ENCODE measurements at places on chromosomes 16 and 17.

DNA sequence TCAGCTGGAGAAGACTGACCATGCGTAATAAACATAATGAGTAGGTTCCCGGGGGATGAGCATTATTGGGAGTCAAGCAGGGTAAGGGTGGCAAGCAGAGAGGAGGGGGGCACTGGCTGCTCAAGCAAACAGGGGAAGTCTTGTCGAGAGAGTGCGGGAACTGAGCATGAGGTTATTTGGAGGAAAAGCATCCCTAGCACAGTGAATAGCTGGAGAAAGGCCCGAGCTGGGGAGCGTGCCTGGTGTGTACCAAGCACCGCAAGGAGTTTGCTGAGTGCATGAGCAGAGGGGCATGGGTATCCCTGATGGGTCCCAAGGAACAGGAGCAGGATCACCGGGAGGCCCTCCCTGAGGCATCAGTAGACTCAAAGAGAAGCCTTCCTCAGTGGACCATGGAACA lies 17.2 kb downstream of the CYTH1 start:
- DNase-seq: no peak

DNA sequence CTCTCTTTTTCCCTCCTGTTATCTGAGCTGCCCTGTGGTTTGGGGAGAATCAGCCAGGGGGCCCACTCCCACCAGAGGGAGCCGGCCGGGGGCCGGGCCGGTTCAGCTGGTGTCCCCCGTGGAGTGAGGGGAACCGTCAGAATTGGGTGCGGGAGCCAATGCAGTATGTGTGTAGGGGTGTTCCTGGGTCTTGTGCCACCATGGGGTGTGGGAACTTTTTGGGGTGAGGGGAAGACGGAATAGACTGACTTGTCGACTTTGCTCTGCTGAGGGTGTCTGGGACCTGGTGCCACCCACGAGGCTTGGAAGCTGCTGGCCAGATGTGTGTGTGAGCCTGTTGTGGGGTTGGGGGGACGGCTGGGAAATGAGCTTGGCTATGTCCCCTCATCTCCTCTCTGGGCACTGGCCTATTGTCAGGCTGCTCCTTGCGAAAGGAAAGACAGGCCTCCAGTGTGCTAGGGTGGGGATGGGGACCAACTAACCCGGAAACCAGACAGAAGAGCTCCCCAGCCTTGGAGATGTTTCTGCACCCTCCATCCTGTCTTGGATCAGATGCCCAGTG lies 9.9 kb downstream of the RARA start:
- no peak for DNase-seq

GRCh38 chr17:66826856-66827255 lies 8.1 kb upstream of the CACNG5 start:
- DNase-seq: no peak

DNA sequence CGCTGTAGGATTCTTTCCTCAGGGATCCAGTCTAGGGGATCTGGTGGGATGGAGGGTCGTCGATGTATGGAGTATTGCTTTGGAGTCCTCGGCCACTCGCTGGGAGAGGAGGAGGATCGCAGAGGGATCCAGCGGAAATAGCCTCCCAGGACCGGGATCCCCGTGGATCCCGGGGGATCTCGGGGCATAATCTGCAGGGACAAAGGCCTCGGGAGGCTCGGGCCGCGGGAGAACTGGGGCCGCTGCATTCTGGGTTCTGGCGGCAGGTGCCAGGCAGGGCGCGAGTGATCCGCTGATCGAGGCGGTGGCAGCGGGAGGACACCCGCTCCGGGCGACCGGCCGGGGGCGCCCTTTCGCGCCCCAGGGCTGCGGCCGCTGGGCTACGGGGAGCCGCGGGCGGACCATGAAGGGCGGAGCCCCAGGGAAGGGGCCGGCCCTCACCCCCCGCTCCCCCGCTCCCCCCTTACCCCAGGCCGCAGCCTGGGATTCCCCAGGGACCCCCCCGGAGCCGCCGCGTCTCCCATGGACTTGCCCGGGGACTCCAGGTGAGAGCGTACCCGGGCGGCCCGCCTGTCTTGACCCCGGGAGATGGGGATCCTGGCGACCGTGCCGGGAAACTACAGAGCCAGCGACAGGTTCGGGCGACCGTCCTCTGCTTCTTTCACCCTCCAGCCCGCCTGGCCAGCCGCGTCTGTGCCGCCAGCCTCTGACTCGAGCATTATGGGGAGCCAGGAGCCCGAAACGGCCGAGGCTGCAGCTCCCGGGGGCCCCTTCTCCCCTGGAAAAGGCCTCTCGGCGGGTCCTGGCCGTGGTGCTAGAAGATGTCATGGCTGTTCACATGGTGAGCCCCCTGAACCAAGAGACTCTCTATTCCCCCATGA lies 604 bp downstream of the PRR14 start:
- DNase-seq: peak; percentile 72

- DNase-seq: no peak
Measured at GRCh38 chr16:11128211-11129141, 127.5 kb downstream of the SOCS1 start.

GRCh38 chr16:80862160-80862705 lies 57.8 kb upstream of the CDYL2 start:
- DNase-seq: no peak

GRCh38 chr17:38600906-38601305 lies 4.8 kb downstream of the SRCIN1 start:
- DNase-seq: peak; percentile 82

DNA sequence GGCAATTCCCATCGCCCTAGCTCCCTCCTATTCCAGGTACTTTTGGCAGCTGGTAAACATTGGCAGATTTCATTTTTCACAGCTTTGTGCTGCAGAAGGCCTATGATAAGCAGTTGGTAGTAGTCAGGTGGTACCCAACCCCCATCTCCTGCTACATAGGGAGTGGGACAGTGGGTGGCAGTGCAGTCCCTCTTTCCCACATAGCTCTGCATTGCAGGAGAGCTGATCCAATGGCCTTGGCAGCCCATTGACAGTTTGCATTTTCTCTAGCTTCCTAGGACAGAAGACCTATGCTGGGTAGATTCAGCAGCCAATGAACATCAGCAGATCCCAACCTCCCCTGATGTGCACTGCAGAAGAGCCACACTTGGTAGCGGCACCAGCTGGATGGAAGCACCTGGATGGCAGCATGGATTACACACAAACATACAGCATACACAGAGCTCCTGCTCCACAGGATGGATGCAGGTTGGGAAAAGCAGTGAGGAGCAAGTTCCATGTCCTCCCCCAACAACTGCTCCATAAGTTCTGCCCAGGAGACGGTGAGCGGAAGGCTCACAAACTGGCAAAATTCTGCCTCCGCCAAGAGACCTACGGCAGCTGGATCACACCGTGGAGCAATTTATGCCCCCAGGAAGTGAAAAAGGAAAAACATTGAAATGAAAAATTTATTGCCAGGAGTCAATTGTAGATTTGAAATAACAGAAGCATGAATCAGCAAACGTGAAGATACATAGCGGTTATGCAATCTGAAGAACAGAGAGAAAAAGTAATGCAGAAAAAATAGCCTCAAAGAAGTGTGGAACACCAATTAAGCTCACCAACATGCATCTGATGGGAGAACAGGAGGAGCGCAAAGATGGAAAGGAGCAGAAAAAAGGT lies 95.7 kb downstream of the CACNG1 start:
- peak; percentile 52 for DNase-seq

DNA sequence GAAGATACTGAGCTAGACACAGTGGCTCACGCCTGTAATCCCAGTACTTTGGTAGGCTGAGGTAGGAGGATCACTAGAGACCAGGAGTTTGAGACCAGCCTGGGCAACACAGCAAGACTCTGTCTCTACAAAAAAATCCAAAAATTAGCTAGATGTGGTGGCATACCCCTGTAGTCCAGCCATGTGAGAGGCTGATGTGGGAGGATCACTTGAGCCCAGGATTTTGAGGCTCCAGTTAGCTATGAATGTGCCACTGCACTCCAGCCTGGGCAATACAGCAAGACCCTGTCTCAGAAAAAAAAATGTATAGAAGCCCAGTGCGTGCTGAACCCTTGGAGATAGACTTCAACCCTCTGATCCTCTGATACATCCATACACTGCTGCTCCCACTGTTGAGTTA lies 7.2 kb upstream of the PPM1D start:
- DNase-seq: no peak

GRCh38 chr16:87687126-87687910 lies 78.5 kb downstream of the KLHDC4 start:
- DNase-seq: no peak

DNA sequence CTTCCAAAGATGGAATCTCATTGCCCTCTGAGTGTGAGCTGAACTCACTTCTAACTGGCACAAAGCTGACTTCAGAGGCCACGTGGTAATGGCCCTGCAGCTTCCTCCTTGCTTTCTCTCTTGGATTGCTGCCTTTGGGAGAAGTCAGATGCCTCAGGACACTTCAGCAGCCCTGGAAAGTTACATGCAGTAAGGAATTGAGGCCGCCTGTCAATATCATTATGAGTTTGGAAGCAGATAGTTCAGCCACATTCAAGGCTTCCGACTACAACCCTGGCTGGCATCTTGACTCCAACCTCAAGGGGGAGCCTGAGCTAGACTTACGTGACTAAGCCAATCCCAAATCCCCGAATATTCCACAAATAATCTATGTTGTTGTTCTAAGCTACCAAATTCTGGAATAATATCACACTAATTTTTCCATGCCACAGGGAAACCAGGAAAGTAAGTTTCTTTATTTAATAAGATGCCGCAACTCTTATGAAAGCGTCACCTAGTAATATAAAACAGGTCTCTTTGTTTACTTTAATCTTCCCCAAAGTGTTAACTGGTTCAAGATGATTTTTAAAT lies 13.6 kb downstream of the CEP20 start:
- DNase-seq: peak; percentile 87

DNA sequence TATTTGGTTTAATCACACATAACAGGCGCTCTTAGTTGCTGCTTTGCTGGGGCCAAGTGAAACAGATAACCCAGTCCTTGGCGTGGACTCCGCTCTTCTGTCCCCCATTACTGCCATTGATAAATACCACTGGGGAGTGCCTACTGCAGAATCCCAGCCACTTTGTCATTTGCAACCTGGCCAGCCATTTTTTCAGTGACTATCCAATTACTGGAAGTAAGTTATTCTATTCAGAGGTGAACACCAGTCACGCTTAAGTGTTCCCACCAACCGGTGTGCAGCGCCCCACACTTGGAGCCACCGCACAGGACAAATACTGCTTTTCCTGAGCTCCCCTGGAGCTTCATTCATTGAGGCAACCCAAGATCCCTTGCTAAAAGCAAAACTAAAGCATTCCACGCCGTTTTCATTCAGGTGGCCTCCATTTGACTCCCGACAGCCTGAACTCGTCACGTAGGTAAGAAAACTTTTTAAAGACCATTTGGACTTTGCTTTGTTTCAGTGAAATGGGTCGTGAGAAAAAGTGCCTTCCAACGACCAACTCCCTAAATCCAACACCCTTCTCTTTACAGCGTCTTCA lies 1.8 kb downstream of the USP7 start:
- no peak for DNase-seq

- no peak for DNase-seq
Measured at GRCh38 chr16:85929259-85929721, 30.3 kb downstream of the IRF8 start.

GRCh38 chr17:73791631-73792030 lies 147.4 kb upstream of the SDK2 start:
- DNase-seq: no peak

GRCh38 chr16:12679660-12680272 lies 123.9 kb downstream of the CPPED1 start:
- peak; percentile 56 for DNase-seq

GRCh38 chr17:80402959-80403358 lies 12.0 kb upstream of the ENDOV start:
- DNase-seq: no peak

DNA sequence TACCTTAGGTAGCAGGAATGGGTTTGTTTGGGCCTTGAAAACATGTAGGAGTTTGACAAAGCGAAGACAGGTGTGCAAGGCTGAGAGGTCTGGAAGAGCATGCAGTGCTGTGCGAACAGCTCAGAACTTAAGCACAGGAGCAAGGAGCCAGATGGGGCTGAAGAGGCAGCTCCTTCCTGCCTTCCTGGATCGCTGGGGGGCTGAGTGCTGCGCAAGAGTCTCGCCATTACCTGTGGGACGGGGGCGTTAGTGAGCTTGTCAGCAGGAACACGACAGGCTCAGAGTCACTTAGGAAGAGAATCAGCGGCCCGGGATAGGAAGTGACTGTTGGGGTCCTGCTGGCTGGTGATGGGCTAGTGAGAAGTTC lies 464 bp upstream of the MRM1 start:
- no peak for DNase-seq

All from GM23338 (cell line).